ENCODE measurements at places on chromosomes 2 and 18.

DNA sequence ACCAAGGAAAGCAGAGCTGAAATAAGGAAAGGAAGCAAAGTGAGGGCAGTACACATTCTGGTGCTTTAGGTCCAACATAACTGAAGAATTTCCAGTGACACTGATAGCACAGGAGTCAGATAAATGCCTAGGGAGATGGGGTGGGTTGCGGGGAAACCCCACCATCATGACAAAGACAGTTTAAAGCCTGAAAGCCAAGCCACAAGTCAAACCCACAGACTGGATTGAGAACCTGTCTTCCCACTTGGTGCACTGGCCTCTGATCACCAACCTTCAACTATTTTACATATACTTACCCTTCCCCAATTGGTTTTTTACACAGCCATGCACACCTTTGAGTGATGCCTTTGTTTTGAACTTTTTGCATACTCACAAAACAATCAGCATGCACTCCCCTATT is 22.2 kb upstream of the PDK1 start:
- no peak for ATAC-seq
- no peaks in the 10 kb centered on the region for H3K27me3 ChIP-seq
- no peaks in the 10 kb centered on the region for H3K4me1 ChIP-seq
- peaks cover 63% of the 10 kb centered on the region for H3K36me3 ChIP-seq

DNA sequence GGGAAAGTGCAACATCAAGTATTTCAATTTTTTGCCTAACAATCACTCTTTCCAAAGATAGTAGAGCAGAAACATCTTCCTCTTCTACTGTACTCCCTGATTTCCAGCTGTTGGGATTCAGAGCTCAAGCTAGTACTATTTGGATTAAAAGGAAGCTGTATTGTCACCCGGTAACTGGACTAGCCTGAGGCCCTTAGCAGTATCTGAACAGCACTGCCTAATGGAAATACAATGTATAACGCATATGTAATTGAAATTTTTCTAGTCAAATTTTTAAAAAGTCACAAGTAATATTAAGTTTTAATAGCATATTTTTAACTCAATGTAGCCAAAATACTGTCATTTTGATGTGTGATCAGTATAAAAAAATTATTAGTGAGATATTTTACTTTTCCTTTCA is 86.2 kb downstream of the COX7A2L start:
- peaks cover 21% of the 10 kb centered on the region for H3K36me3 ChIP-seq
- H3K4me1 ChIP-seq = no peaks in the 10 kb centered on the region
- no peak overlapping the region for H3K27ac ChIP-seq

DNA sequence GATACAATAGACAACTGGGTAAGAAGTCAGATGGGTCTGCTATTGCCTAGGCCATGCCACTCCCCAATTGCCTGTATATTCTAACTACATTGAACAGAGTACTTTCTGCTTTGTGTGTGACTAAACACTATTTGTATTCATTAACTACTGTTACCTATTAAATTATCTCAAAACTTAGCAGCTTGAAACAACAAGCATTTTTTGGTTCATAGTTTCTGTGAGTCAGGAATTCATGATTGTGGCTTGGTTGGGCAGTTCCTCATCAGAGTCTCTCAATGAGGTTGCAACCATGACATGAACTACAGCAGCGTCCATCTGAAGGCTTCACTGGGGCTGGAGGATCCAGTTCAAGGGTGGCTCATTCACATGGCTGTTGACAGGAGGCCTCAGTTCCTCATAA is 205.7 kb downstream of the EN1 start:
- no peaks in the 10 kb centered on the region for H3K27me3 ChIP-seq
- no peaks in the 10 kb centered on the region for H3K4me1 ChIP-seq
- H3K36me3 ChIP-seq = no peaks in the 10 kb centered on the region
- ATAC-seq = no peak
- H3K27ac ChIP-seq = no peak overlapping the region
- no peak overlapping the region for H3K4me3 ChIP-seq

- no peaks in the 10 kb centered on the region for H3K36me3 ChIP-seq
- no peaks in the 10 kb centered on the region for H3K27me3 ChIP-seq
- ATAC-seq = no peak
- H3K27ac ChIP-seq = no peak overlapping the region
These were observed 933.6 kb upstream of the CNTNAP5 start for GRCh38 chr2:123091471-123091870.

- no peaks in the 10 kb centered on the region for H3K4me1 ChIP-seq
- no peak overlapping the region for H3K4me3 ChIP-seq
- H3K27me3 ChIP-seq = peaks cover 21% of the 10 kb centered on the region
- H3K36me3 ChIP-seq = peaks cover 5% of the 10 kb centered on the region
These were observed 340.2 kb upstream of the HNRNPA3 start for GRCh38 chr2:176872406-176872805.

DNA sequence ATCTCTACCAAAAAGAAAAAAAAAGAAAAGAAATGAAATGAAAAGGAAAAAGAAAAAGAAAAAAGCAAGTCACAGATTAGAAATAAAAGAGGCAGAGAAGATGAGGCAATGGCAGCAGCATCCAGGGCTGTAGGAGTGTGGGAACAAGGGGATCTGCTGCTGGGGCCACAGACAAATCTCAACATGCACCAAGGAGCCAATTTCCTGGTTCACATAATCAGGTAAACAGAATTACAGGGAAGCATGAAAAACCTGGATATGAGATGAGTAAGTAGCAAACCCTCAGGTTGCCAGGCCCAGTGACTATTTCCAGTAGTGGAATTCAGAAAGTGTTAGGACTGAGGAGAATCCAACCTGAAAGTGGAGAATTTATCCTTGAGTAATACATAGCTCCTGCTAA is 77.4 kb upstream of the ARHGAP28 start:
- no peaks in the 10 kb centered on the region for H3K36me3 ChIP-seq
- no peak overlapping the region for H3K27ac ChIP-seq
- no peaks in the 10 kb centered on the region for H3K27me3 ChIP-seq
- H3K4me1 ChIP-seq = no peaks in the 10 kb centered on the region
- ATAC-seq = no peak
- no peak overlapping the region for H3K4me3 ChIP-seq

All from stimulated activated memory B cell treated with anti-CD40 and anti-IgM and Interleukin-4, amounts not matched to agents 10 μg/mL and 1 μg/mL and 100 μg/mL, for 72 hours (primary cell).